Stimulated activated CD4-positive, alpha-beta T cell treated with anti-CD3 and anti-CD28 coated beads, Interleukin-12 subunit alpha, Interleukin-12 subunit beta, amount 100 ng/mL, for 48 hours (primary cell): ENCODE measurements at places on chromosomes 2 and 18.

DNA sequence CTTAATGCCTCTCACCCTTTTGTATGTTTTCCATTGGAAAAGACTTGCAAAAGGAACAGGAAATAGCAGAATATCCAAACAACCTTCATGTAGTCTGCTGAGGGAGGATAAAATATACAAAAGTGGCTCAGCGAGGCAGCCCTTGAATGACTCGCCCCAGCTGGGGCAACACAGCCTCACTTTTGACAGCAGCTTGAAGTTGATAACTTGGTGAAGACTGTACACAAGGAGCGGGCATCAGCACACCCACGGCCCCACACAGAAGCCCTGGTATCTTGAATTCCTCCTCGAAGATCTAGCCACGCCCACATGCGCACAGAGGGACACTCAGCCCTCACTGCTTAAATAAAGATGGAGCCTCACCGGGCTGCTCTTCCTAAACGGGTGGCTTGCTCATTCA, 161.0 kb downstream of the IRS1 start:
- DNase-seq: no peak

GRCh38 chr2:234725528-234726264, 226.1 kb upstream of the SH3BP4 start:
- no peak for DNase-seq

DNA sequence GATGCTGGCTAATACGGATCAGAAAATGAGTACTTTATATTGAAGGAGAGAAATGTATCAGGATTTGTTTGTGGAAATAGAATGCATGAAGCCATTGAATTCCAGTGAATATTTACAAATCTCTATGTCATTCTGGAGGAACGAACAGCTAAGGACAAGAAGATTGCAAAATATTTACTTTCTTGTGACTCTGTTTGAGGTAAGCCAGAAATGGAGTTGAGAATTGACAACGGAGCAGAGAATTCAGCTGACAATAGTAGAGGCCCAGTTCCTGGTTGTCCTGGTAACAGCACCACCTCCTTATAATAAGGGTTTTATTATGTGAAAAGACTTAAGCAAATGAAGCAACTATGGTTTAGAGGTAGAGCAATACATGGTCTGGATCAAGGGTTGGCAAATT, 349.2 kb downstream of the ADCYAP1 start:
- DNase-seq: no peak

DNA sequence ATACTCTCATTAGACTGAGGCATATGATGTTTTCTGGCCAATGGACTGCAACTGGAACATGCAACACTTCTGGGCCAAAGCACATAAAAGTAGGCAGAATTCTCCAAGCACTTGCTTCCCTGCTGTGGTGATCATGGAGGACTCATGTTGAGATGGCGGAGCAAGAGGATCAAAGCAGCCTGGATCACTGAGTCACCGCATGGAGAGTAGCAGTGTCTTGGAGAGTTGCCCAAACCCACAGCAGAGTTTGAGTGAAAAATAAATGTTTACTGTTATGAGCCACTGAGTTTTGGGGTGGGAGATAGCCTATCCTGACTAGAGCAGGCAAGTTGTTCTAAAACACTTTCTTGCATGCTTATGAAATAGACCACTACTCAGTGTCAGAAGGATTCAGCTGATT, 359.5 kb downstream of the ZNF521 start:
- DNase-seq: no peak

GRCh38 chr18:4842287-4842686, 354.8 kb downstream of the AKAIN1 start:
- DNase-seq: no peak

DNA sequence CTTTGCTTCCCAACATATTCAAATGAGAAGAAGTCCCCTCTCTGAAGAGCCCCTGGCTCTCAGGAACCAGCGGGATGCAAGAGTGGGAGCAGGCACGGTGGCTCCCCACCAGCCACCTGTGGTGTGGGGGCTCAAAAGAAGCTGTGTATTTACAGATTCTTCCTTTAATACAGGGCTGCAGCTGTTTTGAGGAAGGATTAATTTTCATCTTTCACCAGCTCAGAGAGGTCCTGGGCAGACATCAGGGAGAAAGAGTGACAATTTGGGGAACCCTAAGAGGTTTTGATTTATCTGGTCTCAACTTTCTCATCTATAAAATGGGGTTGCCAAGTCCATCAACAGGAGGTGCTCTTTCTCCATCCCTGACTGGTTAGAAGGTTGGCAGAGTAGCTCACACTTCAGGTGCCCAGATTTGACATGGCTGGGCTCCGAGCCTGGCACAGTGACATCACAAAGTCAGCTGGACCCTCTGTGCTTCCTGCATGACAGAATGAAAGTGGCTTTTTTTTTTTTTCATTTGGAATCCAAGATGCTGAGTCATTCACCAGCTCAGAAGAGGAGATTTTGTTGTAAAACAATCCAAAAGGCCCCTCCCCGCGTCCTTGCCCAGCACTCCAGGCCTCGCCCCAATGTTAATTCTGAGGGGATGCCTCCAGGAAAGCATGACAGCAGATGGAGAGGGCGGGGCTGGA, 15.5 kb upstream of the SIX2 start:
- DNase-seq: no peak

DNA sequence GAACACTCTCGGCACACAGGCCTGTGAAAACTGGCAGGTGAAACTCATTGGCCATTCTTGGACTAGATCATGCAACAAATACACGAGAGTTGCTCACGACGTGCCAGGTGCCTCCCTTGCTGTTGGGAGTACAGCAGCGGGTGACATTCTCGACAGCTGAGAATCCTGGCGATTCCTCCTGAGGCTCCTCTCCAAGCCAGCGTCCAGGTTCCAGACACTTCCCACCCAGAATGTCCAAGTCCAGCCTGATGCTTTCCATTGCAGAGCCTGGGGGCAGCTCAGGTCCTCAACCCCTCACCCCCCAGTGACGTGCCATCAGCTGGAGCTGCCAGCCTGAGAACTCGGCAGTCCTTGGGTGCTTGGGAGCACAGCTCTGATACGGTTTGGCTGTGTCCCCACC, 124.2 kb downstream of the PXDN start:
- no peak for DNase-seq

GRCh38 chr2:29195796-29196195, 80.6 kb downstream of the CLIP4 start:
- DNase-seq: no peak

- no peak for DNase-seq
Observed at GRCh38 chr2:234770031-234770506, 181.7 kb upstream of the SH3BP4 start.

GRCh38 chr2:85853499-85854165, 35.2 kb downstream of the ST3GAL5 start:
- no peak for DNase-seq

DNA sequence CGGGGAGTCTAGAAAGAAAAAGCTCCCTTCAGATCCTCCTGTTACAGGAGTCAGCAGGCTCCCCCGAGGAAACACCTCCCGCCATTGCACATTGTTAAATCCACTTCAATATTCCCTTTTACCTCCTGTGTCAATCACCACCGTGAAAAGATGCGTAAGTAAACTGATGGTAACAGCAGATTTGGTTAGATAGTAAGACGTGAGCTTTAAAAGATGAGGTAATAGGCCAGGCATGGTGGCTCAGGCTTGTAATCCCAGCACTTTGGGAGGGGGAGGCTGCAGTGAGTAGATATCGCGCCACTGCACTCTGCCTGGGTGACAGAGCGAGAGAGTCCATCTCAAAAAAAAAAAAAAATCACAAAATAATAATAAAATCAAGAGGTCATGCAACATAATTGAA, 15.2 kb upstream of the NCL start:
- DNase-seq: no peak

- no peak for DNase-seq
Observed at GRCh38 chr2:229275506-229275905, 4.4 kb upstream of the PID1 start.

- DNase-seq: no peak
Observed at GRCh38 chr18:75065251-75066000, 143.5 kb downstream of the PTGR3 start.

GRCh38 chr2:206217743-206218142, 56.7 kb upstream of the ZDBF2 start:
- DNase-seq: no peak

- no peak for DNase-seq
Observed at GRCh38 chr18:41923446-41923845, 31.6 kb upstream of the PIK3C3 start.

DNA sequence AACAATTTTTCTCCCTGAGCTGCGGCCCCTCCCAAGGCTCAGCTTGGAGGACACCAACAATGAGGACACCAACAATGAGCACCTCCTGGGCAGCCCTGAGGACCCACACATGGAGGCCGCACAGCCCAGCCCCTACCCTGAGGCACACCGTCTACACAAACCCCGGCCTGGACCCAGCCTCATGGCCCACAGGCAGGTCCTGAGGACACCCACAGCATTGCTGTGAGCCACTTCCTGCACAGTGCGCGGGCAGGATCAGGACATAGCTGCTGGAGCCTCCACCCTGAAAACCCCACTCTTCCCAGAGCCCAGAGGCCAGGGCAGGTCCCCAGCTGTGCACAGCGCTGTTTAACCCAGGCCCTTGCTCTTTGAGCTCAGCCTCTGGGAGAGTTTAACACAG, 194.3 kb downstream of the RTP5 start:
- no peak for DNase-seq

DNA sequence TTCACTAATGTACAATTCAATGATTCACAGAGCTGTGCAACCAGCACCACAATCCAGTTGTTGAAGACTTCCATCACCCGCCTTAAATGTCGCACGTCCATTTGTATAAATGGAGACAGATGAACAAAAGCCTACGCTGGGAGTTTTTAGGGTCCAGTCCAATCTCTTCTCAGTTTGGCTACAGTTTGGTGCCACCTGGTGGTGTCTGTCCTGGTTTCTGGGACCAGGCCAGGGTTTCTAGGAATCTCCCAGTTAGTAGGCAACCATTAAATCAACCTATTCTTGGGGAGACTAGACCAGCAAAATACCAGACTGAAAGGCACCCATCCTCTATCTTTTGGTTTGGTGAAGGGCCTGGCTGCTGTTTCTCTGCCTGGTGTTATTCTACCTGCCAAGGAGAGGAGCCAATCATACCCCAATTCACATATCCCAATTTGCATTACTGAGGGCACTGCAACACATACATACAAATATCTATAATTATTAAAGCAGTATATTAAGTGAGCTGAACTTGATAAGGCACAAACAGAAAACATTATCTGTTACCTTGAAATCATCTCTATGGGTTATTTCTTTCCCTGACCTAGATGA, 3.2 kb upstream of the DDX1 start:
- DNase-seq: peak; percentile 14

- DNase-seq: no peak
Observed at GRCh38 chr18:8167673-8168072, 441.6 kb upstream of the RAB12 start.

GRCh38 chr2:238643400-238643907, 204.4 kb upstream of the TWIST2 start:
- DNase-seq: no peak

GRCh38 chr2:147017951-147018645, 826.7 kb upstream of the ACVR2A start:
- DNase-seq: no peak

GRCh38 chr2:130316596-130316995, 26.1 kb upstream of the IMP4 start:
- DNase-seq: no peak

DNA sequence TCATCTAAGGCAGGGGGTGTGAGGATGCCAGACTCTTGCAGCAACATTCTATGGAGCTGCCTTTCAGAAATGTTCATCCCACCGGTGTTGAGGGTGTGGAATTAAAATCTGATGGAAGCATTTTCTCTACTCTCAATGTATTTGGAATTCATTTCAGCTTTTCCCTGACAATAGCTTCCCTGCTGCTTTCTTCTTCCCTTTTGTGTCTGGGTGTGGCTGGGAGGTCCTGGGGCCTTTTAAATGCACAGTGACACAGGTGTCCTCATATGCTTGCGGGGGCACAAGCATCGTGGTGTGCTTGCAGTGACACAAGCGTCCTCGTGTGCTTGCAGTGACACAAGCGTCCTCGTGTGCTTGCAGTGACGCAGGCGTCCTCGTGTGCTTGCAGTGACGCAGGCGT, 43.4 kb upstream of the ASB18 start:
- DNase-seq: no peak

- DNase-seq: no peak
Observed at GRCh38 chr2:200350850-200351285, 44.4 kb downstream of the SPATS2L start.

GRCh38 chr18:36809590-36810381, 19.0 kb downstream of the TPGS2 start:
- no peak for DNase-seq

- no peak for DNase-seq
Observed at GRCh38 chr18:33114749-33115148, 325.8 kb downstream of the CCDC178 start.

DNA sequence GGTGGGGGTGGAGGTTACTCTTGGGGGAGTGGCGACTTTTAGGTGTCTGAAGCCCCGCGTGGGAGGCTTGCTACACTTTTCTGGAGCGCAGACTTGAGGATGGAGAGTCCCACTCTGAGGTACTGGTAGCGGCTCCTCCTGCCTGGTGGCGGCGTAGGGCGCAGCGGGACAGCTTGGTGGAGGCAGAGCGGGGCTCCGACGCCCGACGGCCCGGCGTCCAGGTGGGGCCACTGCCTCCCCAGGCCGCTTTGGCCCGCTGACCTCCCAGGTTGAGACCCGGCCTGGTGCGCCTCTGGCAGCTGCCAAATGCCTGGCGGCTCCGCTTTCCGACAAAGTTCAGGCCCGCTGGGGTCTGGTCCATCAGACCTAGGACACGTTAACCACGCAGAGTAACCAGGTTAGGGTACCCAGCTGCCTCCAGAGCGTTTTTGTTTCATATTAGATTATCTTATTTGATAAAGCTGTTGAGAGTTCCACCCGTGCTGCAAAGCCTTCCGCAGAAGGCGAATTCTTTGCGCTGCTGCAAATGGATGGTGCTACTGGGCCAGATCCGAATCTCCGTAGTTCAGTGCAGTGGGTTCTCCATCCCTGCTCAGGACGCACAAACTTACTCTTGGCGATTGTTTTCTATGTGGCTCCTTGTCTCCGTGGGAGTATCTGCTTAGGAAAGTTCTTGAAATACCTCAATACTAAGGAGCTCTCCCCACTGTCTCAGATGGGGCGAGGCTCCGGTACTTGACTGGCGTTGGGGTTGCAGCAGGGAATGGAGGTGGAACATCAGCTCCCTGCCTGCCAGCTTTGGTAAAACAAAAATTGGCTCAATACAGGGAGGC, 405.9 kb downstream of the XIRP2 start:
- DNase-seq: no peak

DNA sequence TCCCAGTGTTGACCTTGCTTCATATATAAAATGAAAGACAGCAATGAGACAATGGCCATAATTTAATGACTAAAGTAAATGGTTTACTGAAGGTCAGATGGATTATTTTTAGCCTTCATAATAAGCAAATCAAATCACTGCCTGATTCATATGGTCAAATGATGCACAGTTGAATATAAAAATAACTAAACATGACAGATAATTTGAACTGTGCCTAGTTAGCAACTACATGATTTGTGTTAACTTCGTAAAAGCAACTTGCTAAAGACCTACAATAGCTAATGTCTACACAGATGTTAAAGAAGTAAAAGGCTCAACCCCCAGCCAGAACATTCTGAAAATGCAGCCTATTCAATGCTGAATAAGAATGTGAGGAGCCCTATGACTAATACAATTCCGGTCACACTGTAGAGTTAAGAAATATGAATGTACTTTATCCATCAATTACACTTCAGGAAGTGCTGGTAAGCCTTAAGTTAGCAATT, 590.8 kb upstream of the CDH2 start:
- no peak for DNase-seq
